Heart right ventricle (tissue), 16 donors: ENCODE measurements at places on chromosomes 2 and 18. TPM values are rescaled to one million over a fixed set of nuclear protein-coding genes. Genes with fewer than 3 reads are reported as not detected.

The ABCG8 gene
- total RNA-seq: not detected

- DNase-seq: no peak
These were observed 19.8 kb downstream of the TET3 start for GRCh38 chr2:74004212-74005182.

The IL36G gene
- total RNA-seq: not detected

DNA sequence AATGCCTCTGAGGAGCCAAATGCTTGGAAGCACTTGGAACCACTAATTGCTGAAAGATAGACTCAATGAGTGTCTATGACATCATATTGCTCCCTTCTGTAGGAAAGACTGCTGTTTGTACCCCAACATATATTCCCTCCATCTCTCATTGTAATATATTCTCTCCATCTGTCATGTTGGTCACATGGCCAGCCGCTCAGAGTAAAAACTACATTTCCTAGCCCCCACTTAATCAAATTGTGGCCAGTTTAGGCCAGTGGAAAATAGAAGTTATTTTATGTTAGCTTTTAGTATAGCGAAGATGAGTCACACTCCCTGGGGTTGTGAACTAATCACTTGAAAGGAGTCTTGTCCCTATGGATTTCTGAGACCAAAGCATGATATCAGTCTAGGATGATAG, 160.2 kb downstream of the HNMT start:
- no peak for DNase-seq

The PLEKHA3 gene
- 49.5 TPM for total RNA-seq

DNA sequence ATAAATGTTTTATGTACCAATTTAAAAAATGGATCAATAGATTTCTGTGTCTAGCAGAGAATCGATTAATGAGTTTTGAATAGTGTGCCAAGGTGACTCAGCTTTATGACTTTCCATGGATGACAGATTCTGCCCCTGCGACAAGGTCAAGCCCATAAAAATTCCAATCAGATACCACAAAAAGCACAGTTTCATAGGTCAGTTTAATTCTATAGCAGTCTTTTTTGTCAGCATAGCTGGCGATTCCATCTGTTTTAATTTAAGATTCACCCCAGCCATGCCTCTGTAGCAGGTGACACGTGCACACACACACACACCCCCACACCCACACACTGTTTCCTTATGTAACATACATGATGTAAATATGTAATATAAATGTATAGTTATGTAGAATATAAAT, 28.9 kb downstream of the RAB31 start:
- DNase-seq: no peak

DNA sequence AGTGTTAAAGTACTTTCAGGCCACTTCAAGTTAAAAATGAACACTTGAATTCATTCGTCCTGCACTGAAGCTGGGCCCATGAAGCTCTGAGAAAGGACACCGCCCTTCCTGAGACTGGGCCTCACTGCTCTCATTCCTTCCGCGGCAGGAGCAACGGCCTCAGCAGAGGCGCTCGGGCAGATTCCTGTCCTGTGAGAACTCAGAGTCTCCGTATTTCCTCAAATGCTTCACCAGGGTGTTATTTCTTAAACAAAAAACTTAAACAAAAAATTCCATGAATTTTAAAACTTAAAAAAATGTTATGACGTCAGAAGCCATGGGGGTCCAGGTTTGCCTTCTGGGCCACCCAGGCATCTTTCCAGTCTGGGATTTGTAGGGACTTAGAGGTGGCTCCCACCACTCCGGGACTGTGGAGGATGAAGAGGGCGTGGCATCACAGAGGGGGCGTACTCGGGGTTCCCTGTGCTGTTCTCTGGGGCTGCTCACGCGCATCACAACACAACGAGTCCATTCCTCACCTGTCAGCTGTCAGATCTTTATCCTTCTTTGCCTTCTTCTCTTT, 115.9 kb upstream of the ASB18 start:
- no peak for DNase-seq

DNA sequence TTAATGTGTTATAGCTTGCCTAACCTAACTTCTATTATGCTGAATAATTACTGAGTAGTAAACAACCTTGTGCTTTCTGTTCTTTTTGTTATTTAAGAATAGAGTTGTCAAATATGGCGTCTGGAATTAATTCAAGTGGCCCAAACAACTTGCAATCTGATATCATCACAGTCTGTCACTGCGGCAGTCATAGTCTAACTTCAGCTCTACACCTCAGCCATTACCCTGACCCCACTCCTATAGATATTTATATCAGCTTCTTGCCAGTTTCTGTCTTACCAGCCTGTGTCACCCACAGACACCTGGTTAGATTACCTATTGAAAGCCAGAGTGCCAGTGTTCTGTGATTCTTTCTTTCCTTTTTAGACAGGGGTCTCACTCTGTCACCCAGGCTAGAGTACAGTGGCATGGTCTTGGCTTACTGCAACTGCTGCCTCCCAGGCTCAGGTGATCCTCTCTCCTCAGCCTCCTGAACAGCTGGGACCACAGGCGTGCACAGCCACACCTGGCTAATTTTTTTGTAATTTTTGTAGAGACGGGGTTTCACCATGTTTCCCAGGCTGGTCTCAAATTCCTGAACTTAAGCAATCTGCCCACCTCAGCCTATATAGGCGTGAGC, 14.1 kb upstream of the KLHL41 start:
- DNase-seq: no peak

DNA sequence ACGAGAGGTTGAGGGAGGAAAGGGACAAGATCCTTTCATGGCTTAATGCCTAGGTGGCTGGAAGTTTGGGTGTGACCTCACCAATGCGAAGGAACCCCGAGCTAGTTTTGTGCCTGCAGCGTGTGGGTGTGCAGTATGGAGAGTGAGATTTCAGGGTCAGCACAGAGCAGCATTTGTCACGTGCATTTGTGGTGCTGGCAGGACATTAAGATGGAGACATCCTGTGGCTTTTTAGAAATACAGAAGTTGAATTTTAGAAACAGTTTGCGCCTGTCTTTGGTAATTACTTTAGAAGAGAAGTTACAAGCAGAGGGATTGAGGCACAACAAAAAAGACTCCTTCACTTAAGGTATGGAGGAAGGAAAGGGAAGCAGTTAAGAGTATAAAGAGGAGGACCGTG, 258.2 kb upstream of the THUMPD2 start:
- DNase-seq: no peak

GRCh38 chr2:101036562-101036961, 34.5 kb downstream of the RPL31 start:
- DNase-seq: no peak

The CHRNG gene
- total RNA-seq: not detected

GRCh38 chr2:223930103-223930976, 14.8 kb downstream of the WDFY1 start:
- DNase-seq: peak; percentile 78

DNA sequence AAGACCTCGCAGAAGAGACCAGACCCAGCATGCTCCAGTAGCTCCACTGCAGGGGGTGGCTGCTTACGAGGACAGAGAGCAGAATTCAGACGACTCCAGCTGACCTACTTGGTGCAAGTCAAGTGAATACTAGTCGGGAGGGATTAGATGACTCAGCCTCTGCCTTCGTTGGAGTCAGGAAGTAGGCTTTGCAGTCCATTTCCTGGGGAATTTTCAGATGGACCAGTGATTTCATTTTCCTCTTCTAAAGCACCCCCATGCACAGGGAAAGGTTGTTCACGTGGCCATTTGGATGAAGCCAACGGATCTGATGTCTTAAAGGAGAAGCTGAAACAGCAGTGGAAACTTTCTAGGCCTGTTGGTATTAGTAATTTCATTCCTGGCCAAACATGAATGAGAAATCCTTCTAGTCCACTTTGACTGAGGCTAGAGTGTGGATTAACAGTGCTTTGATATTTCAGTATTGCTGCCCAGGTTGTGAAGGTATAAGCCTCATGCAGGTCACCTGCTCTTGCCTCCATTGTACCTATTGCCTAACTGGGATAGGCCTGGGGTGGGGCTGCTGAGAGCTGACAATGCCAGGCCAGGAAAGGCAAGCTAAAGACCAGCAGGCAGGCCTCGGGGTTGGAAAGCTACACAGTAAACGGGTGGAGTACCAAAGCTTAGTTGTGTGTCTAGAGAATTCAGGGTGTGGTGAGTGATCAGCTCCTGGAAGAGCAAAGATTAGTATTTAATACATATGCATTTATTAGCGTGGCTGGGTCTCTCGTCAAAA, 117.6 kb upstream of the FOSL2 start:
- peak; percentile 57 for DNase-seq

GRCh38 chr18:35982409-35983114, 10.1 kb downstream of the RMP24 start:
- DNase-seq: no peak

GRCh38 chr2:99765731-99766318, 276.0 kb upstream of the REV1 start:
- DNase-seq: no peak

The BUB1 gene
- total RNA-seq: 0.12 TPM

The HOXD9 gene
- total RNA-seq: not detected

GRCh38 chr18:50358844-50359243, 16.0 kb upstream of the SKA1 start:
- DNase-seq: no peak

The ANKRD29 gene
- total RNA-seq: 4.5 TPM

DNA sequence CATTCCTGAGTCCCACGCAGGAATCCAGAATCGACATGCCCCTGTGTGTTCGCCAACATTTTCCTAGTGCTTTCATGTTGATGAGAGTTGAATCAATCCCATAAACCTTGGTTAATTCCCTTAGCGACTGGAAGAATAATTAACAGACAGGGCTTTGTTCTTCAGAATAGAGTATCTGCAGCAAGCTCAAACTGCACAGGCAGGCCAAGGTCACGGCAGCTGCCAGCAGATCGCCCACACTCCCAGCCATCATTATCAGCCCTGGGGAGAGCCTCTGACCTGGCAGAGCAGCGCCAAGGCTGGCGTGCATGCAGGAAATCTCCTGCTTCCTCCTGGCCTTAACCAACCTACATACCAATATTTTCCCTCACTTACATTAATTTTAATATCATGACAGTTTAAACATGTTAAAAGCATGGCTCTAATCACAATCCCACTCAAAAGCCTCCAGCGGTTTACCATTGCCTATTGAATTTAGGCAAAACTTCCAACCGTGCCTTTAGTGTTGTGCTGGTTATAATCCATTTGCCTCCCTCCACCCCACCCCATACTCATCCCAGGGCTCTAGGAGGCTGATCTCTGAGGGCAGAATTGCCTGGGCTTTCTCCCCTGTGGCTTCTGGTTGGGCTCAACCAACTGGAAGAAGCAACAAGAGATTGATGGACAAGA, 46.8 kb upstream of the NCK2 start:
- peak; percentile 58 for DNase-seq

GRCh38 chr18:75871596-75871995, 444.1 kb upstream of the SMIM21 start:
- DNase-seq: no peak

DNA sequence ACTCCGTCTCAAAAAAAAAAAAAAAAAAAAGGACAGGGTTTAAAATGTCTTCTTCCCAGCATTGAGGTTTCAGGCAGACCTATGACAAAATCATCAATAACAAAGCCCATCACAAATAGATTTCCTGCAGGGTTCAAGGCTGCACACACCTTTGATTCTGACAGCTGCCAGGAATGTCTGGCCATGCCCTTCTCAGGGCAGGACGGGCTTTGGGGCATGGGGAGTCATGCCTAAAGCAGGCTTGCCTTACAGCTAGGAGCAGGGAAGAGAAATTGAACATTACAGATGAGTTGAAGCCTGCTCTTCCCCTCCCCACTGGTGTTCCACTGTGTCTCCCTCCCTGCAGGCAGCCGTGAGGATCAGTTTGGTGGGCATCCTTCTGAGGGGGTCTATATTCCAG, 3.7 kb downstream of the PRELID3A start:
- DNase-seq: no peak

GRCh38 chr2:42095923-42096408, 48.1 kb downstream of the PKDCC start:
- DNase-seq: peak; percentile 74

GRCh38 chr2:219644801-219645480, 17.5 kb downstream of the SLC4A3 start:
- DNase-seq: peak; percentile 69

The TM4SF20 gene
- not detected for total RNA-seq

The DPYSL5 gene
- total RNA-seq: not detected

DNA sequence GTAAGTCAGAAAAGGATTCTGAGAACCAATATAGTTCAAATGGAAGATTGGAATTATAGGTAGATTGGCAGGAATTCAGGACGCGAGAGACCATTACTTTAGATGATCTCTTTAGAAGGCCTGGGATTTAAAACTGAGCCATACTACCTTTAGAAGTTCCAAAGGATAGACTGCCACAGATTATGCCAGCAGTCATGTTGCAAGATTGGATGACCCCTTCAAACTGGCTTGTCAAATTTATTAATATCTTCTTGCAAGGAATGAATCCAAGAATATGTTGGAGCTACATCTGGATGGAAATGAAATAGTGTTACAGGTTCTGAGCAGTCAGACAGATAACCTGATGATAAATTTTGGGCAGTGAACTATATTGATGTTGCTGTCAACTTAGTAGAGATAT, 22.0 kb downstream of the BABAM2 start:
- DNase-seq: no peak

DNA sequence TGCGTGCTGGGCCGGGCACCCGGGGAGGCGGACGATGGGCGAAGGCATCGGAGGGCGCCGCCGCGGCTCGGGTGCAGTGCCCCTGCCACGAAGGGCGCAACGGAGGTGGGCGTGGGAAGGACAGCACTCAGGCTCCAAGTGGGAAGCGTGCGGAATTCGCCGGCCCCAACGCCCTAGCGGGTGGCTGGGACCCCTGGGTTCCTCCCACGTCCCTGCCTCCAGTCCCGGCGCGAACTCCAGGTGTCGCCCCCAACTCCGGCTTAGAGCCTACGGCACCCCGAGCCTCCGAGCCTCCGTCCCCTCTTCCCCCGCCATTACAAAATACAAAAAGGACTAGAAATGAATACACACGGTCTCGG, 1.3 kb downstream of the CYP27C1 start:
- DNase-seq: no peak

The ADGRF3 gene
- total RNA-seq: not detected

DNA sequence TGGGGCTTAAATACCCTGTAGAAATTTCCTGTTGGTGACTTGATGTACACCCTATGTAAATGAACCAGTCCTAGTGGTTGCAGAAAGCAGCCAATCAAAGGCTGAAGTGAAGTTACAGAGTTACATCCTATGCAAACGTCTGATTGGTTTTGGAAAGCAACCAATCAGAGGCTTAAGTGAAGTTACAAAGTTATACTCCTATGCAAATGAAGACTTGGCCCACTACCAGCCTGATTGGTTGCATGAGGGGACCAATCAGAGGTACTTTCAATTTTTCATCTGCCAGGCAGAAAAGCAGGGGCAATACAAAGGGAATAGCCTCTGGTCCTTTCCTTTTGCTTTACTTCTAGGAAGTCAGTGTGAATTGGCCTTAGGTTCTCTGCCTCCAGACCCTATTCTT, 13.6 kb upstream of the ZNF397 start:
- no peak for DNase-seq

DNA sequence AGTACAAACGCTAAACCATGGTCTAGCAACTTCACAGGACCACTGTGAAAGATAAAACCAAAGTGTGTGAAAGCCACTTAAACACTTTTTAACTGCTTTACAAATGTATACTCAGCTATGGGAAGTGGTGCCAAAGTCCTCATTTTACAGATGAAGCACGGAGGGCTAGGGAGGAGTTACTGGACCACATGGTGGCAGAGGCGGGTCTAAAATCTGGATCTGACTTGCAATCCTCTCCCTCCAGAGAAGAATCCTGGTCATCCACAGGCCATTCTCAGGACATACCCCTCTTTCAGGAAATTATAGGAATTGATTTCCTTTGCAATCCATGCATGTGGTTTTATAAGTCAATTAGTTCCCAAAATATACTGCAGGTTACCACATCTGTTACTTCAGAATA, 84.6 kb upstream of the GYPC start:
- DNase-seq: no peak
